GM23248 (cell line): ENCODE measurements at places on chromosomes 5 and 9. TPM values are rescaled to one million over a fixed set of nuclear protein-coding genes. Genes with fewer than 3 reads are reported as not detected.

DNA sequence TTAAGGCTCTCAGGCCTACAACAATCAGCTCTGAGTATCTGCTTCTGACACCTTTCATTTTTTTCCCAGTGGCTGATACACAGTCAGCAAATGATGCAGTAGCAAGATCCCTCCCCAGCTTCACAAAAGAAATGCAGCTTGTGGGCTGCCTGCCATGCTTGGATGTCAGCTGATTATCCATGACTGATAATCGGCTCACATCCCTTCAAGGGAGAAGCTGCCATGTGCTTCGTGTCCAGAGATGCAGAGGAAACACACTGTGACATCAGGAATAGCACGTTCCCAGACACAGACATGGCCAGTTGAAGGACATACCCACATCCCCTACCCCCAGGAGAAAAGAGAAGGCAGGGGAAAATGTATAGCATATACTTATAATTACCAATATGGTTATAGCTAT, 27.9 kb downstream of the TMEM215 start:
- DNase-seq = no peak

REEP2 gene
- total RNA-seq = 4.4 and 5.0 TPM in 2 replicates

GCNT4 gene
- total RNA-seq = 1.4 and 2.8 TPM in 2 replicates

TAS2R1 gene
- not detected in 2 replicates for total RNA-seq

DNA sequence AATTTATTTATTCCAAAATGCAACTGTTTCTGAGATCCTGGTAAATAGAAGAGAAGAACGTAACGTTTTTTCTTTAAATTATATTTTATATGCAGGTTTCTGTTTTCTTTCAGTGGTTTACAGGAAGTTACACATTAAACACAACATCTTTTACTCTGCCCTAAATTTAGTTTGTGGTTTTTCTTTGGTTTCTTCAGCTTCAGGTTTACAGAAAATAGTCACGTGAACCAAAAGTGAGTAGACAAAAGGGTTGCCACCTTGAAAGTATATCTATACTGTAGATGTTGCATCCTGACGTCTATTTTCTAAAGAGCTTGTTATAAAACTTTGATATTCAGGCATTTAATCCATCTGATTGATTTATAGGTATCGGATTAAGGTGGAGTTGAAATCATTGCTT, 1236.6 kb downstream of the MAT2B start:
- no peak for DNase-seq

MEF2C gene
- total RNA-seq = 3.4 TPM in 2 replicates
